Fibroblast of the aortic adventitia (primary cell): ENCODE measurements at places on chromosomes 5 and 9. TPM values are rescaled to one million over a fixed set of nuclear protein-coding genes. Genes with fewer than 3 reads are reported as not detected.

Gene SPINK6
- not detected in 2 replicates for total RNA-seq

Gene FOXD4L5
- under 0.01 TPM in 1 of 2 replicates, not detected in the other for total RNA-seq

Gene ADAMTSL2
- 0.16 TPM in 1 of 2 replicates, not detected in the other for total RNA-seq

Gene RAD17
- 26.1 and 28.6 TPM in 2 replicates for total RNA-seq

Gene ABO
- not detected in 2 replicates for total RNA-seq

Gene SLC28A3
- 0.16 and 0.36 TPM in 2 replicates for total RNA-seq

Gene CARD9
- total RNA-seq: 1.1 and 1.4 TPM in 2 replicates

Gene CAMK2A
- total RNA-seq: 0.09 TPM in 1 of 2 replicates, not detected in the other

Gene RANBP6
- total RNA-seq: 19.9 and 37.7 TPM in 2 replicates

Gene NPDC1
- 23.8 and 31.6 TPM in 2 replicates for total RNA-seq

Gene IFNK
- not detected in 2 replicates for total RNA-seq

Gene LHX6
- total RNA-seq: not detected in 2 replicates

Gene RELL2
- total RNA-seq: 2.6 and 6.6 TPM in 2 replicates

Gene DNM1
- 28.0 and 57.4 TPM in 2 replicates for total RNA-seq

Gene PCDHGA12
- total RNA-seq: 39.7 and 50.5 TPM in 2 replicates
